ENCODE measurements at places on chromosomes 13 and 19. TPM values are rescaled to one million over a fixed set of nuclear protein-coding genes. Genes with fewer than 3 reads are reported as not detected.

The FFAR1 gene
- not detected for total RNA-seq

The ZNF415 gene
- 0.28 TPM for total RNA-seq

DNA sequence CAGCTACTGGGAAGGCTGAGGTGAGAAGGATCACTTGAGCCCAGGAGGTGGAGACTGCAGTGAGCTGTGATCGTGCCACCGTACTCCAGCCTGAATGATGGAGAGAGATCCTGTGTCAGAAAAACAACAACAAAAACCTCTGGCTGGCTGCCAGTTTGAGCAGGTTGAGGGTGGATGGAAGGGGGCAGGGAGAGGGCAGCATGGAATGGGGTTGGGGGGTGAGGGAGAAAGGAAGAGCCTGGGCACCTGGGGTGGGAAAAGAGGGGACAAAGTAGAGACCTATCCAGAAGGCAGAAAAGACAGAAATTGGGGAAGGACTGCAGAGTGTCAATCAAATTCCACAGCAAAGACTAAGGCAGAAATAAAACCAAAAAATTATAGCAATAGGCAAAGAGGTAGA is 4.7 kb downstream of the SLC1A5 start:
- ATAC-seq, result no peak

DNA sequence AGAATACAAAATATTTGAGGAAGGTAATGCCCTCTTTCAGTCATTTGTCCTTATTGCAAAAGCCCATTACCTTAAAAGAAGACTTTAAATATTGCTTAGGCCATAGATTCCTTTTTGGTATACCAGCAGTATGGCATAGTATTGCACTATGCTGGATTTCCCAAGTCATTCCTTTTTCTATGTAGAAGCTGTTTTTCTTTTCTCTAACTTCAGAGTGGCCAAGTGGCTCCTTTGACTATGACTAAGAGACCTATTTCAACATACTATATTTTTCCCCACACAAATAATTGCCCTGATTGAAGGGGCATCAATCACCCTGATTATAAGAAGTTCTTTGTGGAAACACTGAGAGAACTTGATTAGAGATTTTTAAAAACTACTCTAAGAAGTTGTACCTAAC is 68.6 kb downstream of the UFM1 start:
- ATAC-seq, result no peak

GRCh38 chr19:19064098-19064722 is 416 bp downstream of the SLC25A42 start:
- ATAC-seq, result peak; percentile 1

GRCh38 chr13:30268673-30269072 is 38.7 kb downstream of the KATNAL1 start:
- no peak for ATAC-seq

DNA sequence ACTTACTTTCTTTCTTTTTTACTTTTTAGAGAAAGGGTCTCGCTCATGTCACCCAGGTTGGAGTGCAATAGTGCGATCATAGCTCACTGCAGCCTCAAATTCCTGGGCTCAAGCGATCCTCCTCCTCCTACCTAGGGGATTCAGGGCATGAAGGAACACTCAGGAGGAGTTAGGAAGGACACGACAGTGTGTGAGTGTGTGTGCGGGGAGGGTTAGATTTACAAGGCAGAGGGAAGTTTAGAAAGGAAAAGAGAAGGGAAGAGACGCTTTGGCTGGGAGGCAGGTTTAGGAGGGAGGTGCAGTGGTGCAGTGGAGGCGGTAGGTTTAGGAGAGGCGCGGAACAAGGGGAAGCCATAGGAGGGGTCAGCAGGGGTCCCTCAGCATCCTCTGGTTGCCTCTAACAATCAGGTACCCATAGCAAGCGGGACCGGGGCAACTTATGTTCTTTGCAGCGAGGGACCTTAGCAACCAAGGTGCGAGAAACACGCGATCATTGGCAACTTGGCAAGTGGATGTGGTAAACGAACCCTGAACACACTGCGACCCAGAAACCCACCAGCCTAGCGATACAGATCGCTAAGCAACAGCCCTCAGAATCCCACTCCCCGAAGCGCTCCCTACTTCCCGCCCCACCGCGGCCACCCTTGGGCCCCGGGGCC is 501 bp downstream of the SIRT2 start:
- peak; percentile 10 for ATAC-seq

GRCh38 chr13:109157275-109157674 is 527.9 kb downstream of the MYO16 start:
- ATAC-seq, result no peak

DNA sequence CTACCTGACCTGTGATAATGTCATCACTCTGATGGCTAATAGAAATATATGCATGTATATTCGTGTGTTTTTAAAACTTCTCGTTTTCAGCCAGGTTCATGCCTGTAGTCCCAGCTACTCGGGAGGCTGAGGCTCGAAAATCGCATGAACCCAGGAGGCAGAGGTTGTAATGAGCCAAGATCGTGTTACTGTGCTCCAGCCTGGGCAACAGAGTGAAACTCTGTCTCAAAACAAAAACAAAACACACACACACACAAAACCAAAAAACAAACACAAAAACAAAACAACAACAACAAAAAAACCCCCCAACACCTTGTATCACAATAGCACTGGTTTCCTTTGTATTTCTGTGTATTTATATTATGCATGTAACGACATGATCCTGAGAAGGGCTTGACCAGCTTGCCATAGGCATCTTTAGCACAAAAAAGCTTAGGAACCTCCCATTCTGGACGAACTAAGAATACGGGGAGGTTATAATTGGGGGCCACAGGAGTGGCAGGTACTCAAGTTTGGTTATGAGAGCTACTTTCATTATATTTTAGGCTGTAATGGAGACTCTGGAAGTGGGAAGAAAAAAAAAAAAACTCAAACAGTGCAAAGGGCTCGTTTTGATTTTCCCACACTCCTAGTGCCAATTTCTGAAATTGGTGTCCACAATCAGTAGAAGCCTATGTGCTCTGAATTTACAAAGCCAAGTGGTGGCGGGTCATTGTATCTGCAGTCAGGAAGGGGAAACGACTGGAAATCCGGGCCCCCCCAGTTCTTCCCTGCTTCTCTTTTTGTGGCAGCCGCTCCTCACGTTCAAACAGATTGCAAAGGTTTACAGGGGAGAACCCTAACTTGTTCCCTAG is 1.2 kb upstream of the ACP7 start:
- ATAC-seq, result no peak

DNA sequence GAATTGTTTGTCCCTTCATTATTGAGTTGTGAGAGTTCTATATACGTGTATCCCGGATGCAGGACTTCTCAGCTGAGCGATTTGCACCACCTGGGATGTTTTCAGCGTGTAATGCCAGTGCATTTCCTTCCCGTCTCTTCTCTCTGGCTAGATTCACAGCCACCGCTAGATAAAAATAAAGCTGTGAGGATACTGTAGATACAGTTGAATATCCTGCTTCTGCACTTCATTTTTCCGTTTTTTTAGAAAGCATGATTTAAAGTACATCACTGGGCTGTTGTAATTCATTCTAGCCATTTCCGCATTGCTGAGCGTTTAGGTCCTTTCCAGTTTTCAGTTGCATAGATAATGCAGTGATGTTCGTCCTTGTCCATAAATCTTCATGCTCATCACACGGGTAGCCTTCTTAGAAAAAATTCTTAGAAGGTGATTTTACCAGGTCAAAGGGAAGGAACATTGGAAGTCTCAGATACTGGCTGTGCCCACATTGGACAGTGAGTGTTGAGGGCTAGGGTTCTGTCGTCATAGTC is 14.7 kb downstream of the PPP1R37 start:
- no peak for ATAC-seq

Data from esophagus mucosa (tissue), 1 donor.